ENCODE measurements at places on chromosomes 12 and 14.

DNA sequence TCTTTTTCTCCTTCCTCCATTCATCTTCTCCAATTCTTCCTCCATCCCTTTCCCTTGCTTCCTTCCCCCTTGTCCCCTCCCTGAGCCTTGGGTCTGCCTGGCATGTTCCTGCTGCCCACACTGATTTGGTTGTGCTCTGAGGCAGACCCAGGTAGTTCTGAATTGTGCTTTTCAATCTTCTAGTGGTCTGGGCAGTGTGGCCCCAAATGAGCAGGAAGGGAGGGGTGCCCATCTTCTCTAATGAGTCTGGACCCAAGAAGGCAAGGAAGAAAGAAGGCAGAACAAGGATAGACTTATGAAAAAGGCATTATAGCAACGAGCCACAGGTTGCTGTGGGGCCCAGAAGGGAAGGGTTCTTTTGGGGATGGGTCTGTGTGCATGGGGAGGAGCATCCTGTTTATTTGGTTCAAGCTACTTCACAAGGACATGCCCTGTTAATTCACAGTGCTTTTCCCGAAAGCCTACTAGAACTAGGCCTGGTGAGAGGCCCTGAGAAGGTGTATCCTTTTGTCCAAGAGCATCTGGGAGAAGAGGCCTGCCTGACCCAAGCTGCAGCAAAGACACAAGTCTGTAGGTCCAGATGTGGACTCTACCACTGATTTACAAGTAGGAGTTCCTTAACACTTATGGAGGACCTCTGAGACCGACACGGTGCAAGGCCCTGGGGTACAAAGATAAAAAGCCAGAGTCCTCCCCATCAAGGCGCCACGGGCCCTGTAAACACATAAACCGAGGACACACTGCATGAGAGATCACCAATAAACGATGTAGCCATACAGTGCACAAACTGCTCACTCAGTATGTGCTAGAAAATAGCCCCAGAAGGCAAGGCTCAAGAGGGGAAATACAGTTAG is 1.1 kb upstream of the SUSD6 start:
- DNase-seq: no peak

DNA sequence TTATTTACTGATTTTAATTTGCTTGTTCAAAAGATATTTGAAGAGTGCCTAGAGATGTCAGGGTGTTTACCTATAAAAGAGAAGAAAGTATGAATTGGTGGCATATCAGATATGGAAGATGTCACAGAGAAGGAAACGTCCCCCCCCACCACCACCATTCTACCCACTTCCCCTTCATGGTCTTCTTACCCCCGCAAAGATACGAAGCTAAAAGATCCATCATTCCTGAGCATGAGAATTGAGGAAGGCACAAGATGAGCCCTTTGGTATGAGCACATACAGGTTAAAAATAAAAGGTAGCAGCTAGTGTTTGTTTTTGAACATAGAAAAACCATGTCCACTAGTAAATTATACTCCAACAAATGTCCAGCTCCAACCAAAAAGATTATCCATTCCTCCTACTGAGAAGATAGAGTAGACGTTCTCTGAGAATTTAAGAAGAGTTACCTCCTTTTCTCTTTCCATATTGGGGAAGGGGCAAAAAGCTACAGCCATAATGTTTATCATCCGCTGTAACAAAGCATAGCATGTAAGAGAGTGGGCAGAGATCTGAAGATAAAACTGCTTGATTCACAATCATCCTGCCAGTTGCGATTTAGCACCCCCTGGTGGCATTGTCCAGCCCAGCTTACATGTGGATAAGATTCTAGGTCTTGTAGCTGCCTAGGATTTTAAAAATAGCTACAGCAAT is 29.1 kb downstream of the NFYB start:
- peak; percentile 57 for DNase-seq

- DNase-seq: no peak
These were observed 146.1 kb downstream of the C12orf75 start for GRCh38 chr12:105476616-105477015.

GRCh38 chr12:106276032-106276740 is 26.3 kb upstream of the TCP11L2 start:
- DNase-seq: peak; percentile 31

DNA sequence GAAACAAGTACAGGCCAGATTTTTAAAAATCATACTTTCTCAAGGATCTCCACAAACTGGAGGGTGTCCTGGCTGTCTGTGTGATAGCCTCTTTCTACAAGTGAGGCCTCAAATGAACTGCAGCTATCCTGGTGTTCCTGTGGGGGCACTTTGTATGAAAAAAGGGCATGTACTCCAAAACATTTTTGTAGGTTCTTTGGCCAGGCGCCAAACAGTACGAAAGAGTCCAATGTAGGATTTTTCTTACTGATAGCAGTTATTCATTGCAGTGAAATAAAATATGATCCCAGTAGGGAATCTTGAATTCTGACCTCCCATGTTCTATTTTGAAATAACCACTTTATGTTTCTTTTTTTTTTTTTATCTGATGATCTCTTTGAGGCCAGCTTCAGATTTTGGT is 381.7 kb downstream of the PAWR start:
- no peak for DNase-seq
